ENCODE measurements at places on chromosomes 1 and 21. TPM values are rescaled to one million over a fixed set of nuclear protein-coding genes. Genes with fewer than 3 reads are reported as not detected.

DNA sequence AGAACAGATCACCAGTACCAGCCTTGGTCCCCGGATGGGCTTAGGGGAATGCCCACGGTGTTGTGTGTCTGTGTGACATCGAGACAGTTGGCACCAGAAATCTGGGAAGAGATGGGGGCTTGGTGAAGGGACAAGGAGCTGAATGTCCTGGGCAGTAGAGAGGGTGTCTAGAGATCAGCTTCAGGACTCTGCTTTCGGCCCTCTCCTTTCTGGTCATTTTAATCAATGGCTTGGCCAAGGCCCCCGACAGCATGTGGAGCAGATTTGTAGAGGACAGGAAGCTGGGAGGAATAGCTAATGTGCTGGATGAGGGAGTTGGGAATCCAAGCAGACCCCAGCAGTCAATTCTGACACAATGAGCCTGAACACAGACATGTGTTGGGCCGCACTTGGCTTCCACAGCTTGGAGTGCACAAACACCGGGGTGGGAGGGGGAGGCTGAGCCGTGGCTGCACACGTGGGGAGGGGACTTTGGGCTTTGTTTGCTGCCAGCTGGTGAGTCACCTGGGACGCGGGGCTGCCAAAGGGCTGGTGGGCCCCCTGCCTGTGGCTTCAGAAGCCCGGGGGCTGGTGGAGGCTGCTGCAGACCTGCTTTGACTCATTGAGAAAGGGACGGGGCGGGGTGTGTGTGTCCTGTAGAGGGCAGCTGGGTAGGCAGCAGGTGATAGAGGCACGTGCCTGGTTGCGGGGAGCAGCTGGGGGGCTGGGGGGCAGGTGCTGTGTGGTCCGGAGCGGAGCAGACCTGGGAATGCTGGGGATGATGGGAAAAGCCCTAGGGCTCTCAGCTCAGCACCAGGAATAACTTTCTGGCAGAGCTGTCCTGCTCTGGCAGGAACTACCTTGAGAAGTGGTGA, 20.9 kb downstream of the SLC1A7 start:
- no peak overlapping the region for H3K4me3 ChIP-seq
- no peaks in the 10 kb centered on the region for H3K4me1 ChIP-seq
- H3K27me3 ChIP-seq, result no peaks in the 10 kb centered on the region

GRCh38 chr21:35953597-35953996, 106.7 kb downstream of the SETD4 start:
- no peaks in the 10 kb centered on the region for H3K27me3 ChIP-seq
- no peak for DNase-seq
- no peaks in the 10 kb centered on the region for H3K36me3 ChIP-seq
- no peak overlapping the region for H3K4me3 ChIP-seq

GRCh38 chr1:245180496-245181157, 25.8 kb downstream of the KIF26B start:
- H3K27ac ChIP-seq, result no peak overlapping the region
- no peaks in the 10 kb centered on the region for H3K36me3 ChIP-seq
- no peaks in the 10 kb centered on the region for H3K4me1 ChIP-seq
- H3K27me3 ChIP-seq, result no peaks in the 10 kb centered on the region
- DNase-seq, result no peak

GRCh38 chr1:188137221-188137620, 1308.5 kb downstream of the PLA2G4A start:
- no peak overlapping the region for H3K4me3 ChIP-seq
- H3K27me3 ChIP-seq, result no peaks in the 10 kb centered on the region
- H3K36me3 ChIP-seq, result no peaks in the 10 kb centered on the region
- no peaks in the 10 kb centered on the region for H3K4me1 ChIP-seq

The FNDC10 gene
- 0.21 TPM for polyA plus RNA-seq

DNA sequence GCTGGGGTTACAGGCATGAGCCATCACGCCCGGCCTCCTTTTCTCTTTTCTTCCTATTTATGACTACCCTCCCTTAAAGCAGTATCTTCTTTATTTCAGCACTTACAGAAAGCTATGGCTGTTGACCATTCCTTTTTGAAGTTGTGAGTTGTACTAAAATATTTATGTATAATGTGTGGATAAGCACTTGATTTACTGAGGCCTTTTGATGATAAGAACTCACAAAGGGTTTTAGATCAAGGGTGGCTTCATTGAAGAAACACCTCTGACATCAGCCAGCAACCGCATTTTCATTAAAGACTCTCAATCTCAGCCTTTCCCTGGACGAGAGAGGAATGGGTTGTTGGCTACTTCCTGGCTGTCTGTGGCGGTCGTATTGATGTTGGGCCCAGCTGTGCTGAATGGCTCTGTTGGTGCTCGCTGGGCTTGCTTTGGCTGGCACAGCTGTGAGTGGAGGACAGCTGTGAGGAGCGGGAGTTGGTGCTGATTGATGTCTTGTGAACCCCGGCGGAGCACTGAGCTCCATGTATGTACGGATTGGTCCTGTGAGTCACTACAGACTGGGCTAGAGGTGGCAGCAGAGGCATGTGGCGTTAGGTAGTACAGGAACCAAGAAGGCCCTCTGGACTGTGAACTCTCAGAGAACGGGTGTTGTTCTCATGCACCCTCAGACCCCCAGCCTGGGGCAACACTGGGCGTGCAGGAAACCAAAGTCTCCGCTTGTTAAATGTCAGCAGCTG, 208.8 kb downstream of the KIF26B start:
- no peaks in the 10 kb centered on the region for H3K4me1 ChIP-seq
- DNase-seq, result no peak
- H3K27ac ChIP-seq, result no peak overlapping the region

The UBL4B gene
- not detected for polyA plus RNA-seq

GRCh38 chr1:147515045-147515869, 26.0 kb upstream of the BCL9 start:
- H3K36me3 ChIP-seq, result no peaks in the 10 kb centered on the region
- DNase-seq, result peak; percentile 35
- H3K4me1 ChIP-seq, result no peaks in the 10 kb centered on the region
- H3K27ac ChIP-seq, result no peak overlapping the region

GRCh38 chr1:87141556-87141955, 187.1 kb upstream of the LMO4 start:
- DNase-seq, result no peak
- no peak overlapping the region for H3K4me3 ChIP-seq
- no peaks in the 10 kb centered on the region for H3K36me3 ChIP-seq
- H3K27me3 ChIP-seq, result no peaks in the 10 kb centered on the region
- no peaks in the 10 kb centered on the region for H3K4me1 ChIP-seq
- H3K27ac ChIP-seq, result no peak overlapping the region

- DNase-seq, result no peak
- no peak overlapping the region for H3K27ac ChIP-seq
- H3K4me1 ChIP-seq, result no peaks in the 10 kb centered on the region
- H3K36me3 ChIP-seq, result no peaks in the 10 kb centered on the region
- H3K4me3 ChIP-seq, result no peak overlapping the region
Measured at GRCh38 chr1:38131024-38131585, 84.5 kb upstream of the POU3F1 start.

The PLA2G2A gene
- polyA plus RNA-seq, result not detected

- no peaks in the 10 kb centered on the region for H3K27me3 ChIP-seq
- no peak overlapping the region for H3K4me3 ChIP-seq
- DNase-seq, result no peak
- H3K27ac ChIP-seq, result no peak overlapping the region
- no peaks in the 10 kb centered on the region for H3K36me3 ChIP-seq
- no peaks in the 10 kb centered on the region for H3K4me1 ChIP-seq
Measured at GRCh38 chr1:46520063-46520911, 30.7 kb downstream of the DMBX1 start.

DNA sequence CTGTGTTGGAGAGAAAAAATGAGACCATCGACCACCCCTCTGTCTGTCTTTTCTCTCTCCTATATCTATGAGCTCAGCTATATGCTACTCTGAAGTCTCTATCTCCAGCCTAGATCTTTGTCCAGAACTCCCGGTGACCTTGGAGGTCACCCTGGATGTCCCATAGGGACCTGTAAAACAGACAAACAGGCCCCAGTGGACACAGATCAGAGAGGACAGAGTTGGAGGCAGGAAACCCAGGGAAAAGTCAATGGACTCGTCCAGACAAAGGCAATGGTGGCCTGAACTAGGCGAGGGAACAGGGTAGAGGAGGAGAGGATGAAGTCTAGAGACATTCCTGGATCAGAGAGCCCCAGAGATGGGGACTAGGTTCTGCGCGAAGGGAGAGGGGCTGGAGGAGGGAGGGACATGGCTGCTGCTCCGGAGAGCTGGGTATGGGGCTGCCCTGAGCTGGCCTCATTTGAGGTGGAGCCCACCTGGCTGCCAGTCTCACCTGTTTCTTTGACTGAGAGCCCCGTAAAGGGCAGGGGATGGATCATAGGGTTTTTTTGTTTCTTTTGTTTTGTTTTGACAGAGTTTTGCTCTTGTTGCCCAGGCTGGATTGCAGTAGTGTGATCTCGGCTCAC, 10.6 kb upstream of the MARCKSL1 start:
- H3K27ac ChIP-seq, result no peak overlapping the region
- H3K4me1 ChIP-seq, result peaks cover 5% of the 10 kb centered on the region
- DNase-seq, result no peak
- H3K27me3 ChIP-seq, result no peaks in the 10 kb centered on the region
- H3K36me3 ChIP-seq, result no peaks in the 10 kb centered on the region
- H3K4me3 ChIP-seq, result no peak overlapping the region

DNA sequence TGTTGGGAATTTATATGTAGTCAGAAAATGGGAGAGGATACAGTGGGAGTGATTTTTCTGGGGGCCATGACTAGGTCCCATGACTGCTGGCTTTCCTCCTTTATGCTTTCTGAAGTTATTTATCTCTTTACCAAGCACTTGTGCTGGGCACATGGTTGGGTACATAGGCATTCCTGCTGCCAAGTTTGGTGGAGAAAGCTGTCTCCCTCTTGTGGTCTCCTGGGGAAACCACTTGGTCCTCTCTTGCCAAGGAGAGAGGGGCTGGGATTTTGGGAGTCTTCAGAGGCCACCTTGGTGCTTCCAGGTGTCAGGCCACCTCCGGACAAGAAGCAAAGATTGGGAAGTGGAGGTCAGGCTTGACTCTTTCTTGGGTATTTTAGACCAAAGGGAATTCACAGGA, 120.2 kb upstream of the KCNE2 start:
- DNase-seq, result peak; percentile 3
- H3K36me3 ChIP-seq, result no peaks in the 10 kb centered on the region
- H3K27ac ChIP-seq, result no peak overlapping the region

GRCh38 chr1:223411309-223411708, 18.1 kb downstream of the CCDC185 start:
- H3K27ac ChIP-seq, result no peak overlapping the region
- H3K27me3 ChIP-seq, result peaks cover 1% of the 10 kb centered on the region
- no peaks in the 10 kb centered on the region for H3K36me3 ChIP-seq
- H3K4me3 ChIP-seq, result no peak overlapping the region
- no peak for DNase-seq

DNA sequence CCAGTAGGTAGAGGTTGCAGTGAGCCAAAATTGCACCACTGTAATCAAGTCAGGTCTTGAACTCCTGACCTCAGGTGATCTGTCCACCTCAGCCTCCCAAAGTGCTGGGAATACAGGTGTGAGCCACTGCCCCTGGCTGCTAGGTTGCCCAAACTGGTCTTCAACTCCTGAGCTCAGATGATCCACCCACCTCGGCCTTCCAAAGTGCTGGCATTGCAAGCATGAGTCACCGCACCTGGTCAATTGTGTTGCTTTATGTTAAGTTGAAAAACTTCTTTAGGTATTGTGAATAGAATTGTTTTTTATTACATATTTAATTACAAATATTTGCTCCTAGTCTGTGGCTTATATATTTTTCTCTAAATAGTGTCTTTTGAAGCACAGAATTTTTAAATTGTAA, 80.5 kb downstream of the PRKAB2 start:
- H3K27ac ChIP-seq, result no peak overlapping the region
- no peaks in the 10 kb centered on the region for H3K4me1 ChIP-seq

DNA sequence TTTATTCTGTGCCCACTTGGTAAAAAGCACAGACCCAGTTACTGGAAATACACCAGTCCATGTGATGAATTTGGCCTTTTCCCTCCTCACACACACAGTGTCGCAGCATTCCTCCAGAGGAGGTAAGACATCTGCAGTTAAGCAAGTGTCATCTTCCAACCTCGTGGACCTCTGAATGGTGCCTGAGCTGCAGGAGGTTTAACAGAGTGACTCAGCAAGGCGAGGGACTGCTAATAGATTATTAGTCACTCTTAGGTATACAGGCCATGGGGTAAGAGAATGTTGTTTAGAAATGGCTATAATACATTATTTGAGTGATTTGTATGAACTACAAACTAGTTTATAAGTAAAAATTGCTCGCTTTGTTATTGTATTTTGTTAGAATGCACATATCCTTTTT, 8.6 kb upstream of the LRRC8B start:
- no peaks in the 10 kb centered on the region for H3K4me1 ChIP-seq
- no peaks in the 10 kb centered on the region for H3K36me3 ChIP-seq
- no peak overlapping the region for H3K4me3 ChIP-seq
- H3K27ac ChIP-seq, result no peak overlapping the region
- no peaks in the 10 kb centered on the region for H3K27me3 ChIP-seq
- DNase-seq, result no peak

The CNR2 gene
- polyA plus RNA-seq, result 0.05 TPM

DNA sequence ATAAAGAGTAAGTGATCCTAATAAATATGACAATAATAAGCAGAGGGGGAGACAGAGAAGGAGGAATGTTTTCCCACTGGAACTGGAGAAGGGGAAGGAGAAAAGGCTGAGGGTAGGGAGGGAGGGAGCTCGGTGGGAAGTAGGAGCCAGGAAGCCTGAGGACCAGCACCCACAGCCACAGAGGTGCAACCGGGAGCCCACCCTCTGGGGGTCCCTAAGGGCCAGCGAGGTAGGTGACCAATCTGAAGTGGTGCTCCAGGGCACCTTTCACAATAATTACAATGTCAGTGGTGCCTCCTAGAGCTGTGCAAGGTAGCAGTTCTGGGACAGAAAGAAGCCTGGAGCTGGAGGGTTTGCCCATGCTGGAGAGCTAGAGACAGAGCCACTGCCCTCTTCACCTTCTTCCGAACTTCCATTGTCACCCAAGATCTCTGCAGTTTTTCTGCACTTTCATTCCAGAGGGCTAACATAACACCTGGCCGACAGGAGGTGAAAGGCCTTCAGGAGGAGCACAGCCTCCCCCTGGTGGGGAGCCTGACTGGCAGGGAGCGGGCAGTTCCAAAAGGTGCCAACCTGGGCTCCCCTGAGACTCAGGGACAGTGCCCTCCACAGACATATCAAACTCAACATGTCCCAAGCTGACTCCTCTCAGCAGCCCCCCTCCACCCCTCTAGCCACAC, 4.1 kb upstream of the AHCYL1 start:
- peaks cover 9% of the 10 kb centered on the region for H3K4me1 ChIP-seq
- no peaks in the 10 kb centered on the region for H3K27me3 ChIP-seq
- DNase-seq, result peak; percentile 41
- no peaks in the 10 kb centered on the region for H3K36me3 ChIP-seq

GRCh38 chr21:28590676-28591075, 402.0 kb downstream of the LTN1 start:
- H3K4me1 ChIP-seq, result no peaks in the 10 kb centered on the region
- no peak overlapping the region for H3K27ac ChIP-seq
- H3K36me3 ChIP-seq, result no peaks in the 10 kb centered on the region
- no peak overlapping the region for H3K4me3 ChIP-seq
- no peak for DNase-seq

- no peak for DNase-seq
- H3K4me3 ChIP-seq, result peak overlapping the region; percentile 95
- H3K4me1 ChIP-seq, result peaks cover 63% of the 10 kb centered on the region
- H3K36me3 ChIP-seq, result peaks cover 16% of the 10 kb centered on the region
- peak overlapping the region; percentile 95 for H3K27ac ChIP-seq
- no peaks in the 10 kb centered on the region for H3K27me3 ChIP-seq
Measured at GRCh38 chr1:7960165-7960564, 1.3 kb upstream of the PARK7 start.

- H3K27me3 ChIP-seq, result no peaks in the 10 kb centered on the region
- H3K27ac ChIP-seq, result peak overlapping the region; percentile 17
- H3K4me1 ChIP-seq, result no peaks in the 10 kb centered on the region
- peak overlapping the region; percentile 60 for H3K4me3 ChIP-seq
Measured at GRCh38 chr1:239458144-239458500, 71.8 kb downstream of the CHRM3 start.

The HSD3B2 gene
- polyA plus RNA-seq, result not detected

GRCh38 chr1:113074237-113074636, 1.2 kb downstream of the LRIG2 start:
- H3K27me3 ChIP-seq, result no peaks in the 10 kb centered on the region
- peak overlapping the region; percentile 86 for H3K27ac ChIP-seq
- peak overlapping the region; percentile 90 for H3K4me3 ChIP-seq
